ENCODE measurements at places on chromosomes 5 and 9.

GRCh38 chr9:98210435-98210834, 18.0 kb upstream of the CORO2A start:
- DNase-seq, result no peak

- DNase-seq, result no peak
Observed at GRCh38 chr5:76591366-76591765, 31.8 kb downstream of the F2RL2 start.

GRCh38 chr5:123088031-123088805, 823 bp upstream of the PRDM6 start:
- no peak for DNase-seq

DNA sequence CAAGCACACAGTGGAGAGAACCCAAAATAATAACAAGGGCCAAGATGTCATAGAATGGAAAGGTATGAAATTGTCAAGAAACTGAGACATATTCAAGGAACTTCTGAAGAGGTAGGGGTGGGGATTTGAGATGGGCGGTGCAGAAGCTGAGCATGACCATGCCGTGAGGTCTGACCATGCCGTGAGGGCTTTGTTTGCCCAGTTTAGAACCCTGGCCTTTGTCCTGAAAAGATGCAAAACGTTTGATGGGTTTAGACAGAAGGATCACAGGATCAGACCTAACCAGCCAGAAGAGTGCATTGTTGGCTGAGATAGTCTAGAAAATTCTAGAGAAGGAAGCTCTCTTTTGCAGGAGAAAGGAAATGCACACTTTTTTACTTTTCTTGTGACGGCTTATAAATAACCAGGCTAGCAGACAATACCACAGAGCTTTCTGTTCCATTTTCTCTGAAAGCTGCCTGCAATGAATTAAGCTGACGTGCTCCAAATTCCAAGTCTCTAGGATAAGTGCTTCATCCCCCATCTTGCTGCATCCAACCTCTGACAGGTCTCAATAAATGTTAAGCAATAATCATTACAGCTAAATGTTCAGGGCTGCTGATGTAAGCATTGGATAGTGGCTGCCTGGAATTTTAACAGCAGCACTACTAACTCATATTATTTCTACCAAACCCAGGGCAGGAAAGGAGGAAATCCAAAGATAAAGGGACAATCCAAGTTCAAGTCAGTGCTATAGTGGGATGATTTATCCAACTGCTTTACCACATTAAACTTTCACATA, 110.9 kb upstream of the IL6ST start:
- no peak for DNase-seq

DNA sequence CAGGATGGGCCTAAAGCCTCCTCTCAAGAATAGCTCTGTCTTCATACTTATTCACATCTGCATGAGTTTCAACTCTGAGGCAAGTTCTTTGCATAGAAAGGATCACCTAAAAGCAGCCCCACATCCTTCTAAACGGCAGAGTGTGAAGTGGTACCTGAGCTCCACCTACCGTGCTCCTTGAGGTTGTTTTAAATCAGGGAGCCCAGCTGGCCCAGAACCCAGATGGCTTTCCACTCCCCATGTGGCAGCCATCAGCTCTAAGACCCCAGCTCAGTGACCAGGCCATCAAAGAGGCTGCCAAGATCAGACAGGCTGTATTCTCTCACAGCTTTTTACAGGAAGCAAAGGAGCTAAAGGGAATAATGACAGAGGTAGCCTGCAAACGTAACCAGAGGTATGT, 299.3 kb downstream of the RASEF start:
- no peak for DNase-seq

DNA sequence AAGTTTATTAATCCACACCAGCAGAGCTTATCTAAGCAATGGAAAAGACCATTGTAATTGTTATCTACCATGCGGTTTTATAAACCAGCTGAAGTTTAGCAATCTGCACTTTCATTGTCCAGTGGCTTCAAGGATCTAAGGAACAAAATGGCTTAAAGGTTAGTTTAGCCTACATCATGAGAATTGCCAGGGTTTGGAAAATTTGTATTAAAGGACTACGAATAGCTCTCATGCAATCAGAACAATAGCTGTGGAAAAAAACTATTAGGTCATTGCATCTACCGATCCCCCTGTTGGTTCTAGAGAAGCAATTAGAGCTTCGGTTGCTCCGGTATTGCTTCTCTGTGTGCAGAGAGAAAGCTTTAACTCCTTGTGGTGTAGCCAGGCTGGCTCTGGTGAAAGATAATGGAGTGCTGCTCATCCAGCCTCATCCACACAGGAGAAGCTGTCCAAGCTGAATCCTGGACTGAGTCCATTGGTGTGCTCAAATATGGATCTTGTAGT, 86.3 kb upstream of the SLC12A2 start:
- DNase-seq, result no peak

DNA sequence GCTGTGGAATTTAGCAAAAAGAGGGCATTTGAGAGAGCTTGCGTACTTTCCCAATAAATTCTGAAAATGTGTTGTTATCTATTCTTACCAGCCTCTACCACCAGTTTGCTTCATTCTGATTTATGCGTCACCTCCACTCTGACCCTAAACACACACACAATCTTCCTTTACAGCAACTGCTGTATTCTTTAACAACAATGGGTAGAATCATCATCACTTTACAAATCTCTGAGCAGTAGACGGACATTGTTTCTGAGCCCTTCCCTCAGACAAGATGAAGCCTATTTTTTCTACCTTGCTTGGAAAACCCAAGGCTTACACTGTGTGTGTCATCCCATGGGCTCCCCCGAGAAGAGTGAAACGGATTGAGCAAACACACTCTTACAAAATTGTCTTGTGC, 83.1 kb upstream of the RASA1 start:
- no peak for DNase-seq

- DNase-seq, result peak; percentile 62
Observed at GRCh38 chr5:76180814-76181805, 97.9 kb downstream of the SV2C start.

GRCh38 chr5:133247881-133248624, 196.2 kb downstream of the HSPA4 start:
- no peak for DNase-seq

- DNase-seq, result peak; percentile 43
Observed at GRCh38 chr5:134465816-134466240, 54.1 kb upstream of the CDKN2AIPNL start.

GRCh38 chr9:93111001-93111370, 15.0 kb downstream of the CARD19 start:
- no peak for DNase-seq

DNA sequence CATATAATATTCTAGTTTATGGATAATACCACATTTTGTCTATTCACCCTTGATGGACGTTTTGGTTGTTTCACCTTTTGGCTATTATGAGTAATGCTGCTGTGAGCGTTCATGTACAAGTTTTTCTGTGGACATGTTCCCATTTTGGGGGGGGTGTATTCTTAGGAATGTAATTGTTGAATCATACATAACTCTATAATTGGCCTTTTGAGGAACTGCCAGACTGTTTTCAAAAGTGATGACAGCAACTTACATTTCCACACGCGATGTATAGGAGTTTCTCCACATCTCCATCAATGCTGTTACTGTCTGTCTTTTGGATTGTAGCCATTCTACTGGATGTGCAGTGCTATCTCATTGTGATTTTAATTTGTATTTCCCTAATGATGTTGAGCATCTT, 69.8 kb downstream of the SLC46A2 start:
- no peak for DNase-seq

DNA sequence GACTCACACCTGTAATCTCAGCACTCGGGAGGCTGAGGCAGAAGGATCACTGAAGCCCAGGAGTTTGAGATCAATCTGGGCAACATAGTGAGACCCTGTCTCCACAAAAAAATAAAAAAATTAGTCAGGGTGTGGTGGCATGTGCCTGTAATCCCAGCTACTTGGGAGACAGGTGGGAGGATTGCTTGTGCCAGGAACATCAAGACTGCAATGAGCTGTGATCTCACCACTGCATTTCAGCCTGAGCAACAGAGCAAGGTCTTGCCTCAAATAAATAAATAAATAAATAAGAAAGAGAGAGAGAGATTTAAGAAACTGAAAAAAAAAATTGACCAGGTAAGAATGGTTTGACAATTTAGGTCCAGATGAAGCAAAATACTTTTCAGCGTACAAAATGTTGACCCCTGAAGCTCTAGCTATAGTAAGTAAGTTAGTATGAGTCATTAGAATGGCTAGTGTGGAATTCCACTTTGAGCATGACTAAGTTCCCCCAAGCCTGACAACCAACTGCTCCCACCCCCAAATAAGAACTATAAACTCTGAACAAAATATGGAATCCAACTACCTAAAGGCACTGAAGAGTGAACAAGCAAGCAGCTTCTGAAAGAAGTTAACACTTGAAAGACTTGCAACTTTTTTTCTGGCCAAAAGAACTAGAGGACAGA, 217.8 kb upstream of the TLE4 start:
- DNase-seq, result no peak

- DNase-seq, result no peak
Observed at GRCh38 chr5:161305601-161306000, 240.9 kb downstream of the GABRB2 start.

- no peak for DNase-seq
Observed at GRCh38 chr5:125679522-125679921, 743.7 kb upstream of the GRAMD2B start.

GRCh38 chr9:101398930-101399642, 435 bp downstream of the ZNF189 start:
- no peak for DNase-seq

DNA sequence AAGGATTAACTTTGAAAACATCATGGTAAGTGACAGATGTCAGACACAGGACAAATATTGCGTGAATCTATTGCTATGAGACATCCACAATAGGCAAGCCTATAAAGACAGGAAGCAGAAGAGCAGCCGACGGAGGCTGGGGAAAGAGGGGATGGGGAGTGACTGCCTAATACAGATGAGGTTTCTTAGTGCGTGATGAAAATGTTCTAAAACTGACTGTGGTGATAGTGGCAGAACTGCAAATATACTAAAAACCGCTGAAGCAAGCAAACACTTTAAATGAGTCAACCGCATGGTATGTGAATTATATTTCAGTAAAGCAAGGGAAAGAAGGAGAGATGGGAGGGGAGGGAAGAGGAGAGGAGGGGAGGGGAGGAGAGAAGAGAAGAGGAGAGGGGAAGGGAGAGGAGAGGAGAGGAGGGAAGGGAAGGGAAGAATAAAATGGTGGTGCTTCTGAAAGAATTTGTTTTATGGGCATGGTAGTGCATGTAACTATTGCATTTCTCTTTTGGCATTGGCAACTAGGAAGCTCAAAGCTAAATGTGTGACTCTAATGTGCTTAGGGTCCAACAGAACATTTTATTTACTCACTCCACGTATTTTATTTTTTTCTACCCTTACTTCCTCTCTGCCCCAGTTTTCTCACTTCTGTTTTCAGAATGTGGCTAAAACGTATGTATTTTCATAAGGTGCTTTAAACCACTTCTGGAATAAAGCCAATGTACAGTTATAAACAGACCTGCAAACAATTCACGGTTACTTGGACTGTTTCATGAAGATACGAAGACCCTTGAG, 21.3 kb downstream of the AKNA start:
- no peak for DNase-seq

- DNase-seq, result no peak
Observed at GRCh38 chr5:35789732-35790456, 66.8 kb upstream of the IL7R start.

- no peak for DNase-seq
Observed at GRCh38 chr9:17846948-17847655, 268.2 kb downstream of the SH3GL2 start.

- DNase-seq, result peak; percentile 32
Observed at GRCh38 chr9:21326526-21327139, 8.6 kb downstream of the KLHL9 start.

- DNase-seq, result no peak
Observed at GRCh38 chr5:92758552-92758951, 822.5 kb downstream of the NR2F1-AS1 start.

DNA sequence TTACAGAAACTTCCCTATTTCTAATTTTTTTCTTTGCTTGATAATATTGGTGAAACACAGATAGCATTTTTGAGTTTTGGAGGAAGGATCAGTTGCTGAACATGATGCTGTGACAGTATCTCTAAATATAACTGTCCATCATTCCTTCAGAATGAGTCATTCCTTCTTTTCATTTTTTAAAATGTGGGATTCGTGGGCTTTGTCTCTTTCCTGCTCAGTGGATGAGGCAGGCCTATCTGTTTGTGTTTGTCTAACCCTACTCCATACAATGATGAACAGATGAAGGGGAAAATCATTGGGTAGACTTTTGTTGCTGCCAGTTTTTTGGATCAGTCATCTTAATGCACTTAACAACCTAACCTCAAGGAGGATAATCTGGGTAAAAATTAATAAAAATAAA, 15.7 kb upstream of the OR13C8 start:
- DNase-seq, result no peak

DNA sequence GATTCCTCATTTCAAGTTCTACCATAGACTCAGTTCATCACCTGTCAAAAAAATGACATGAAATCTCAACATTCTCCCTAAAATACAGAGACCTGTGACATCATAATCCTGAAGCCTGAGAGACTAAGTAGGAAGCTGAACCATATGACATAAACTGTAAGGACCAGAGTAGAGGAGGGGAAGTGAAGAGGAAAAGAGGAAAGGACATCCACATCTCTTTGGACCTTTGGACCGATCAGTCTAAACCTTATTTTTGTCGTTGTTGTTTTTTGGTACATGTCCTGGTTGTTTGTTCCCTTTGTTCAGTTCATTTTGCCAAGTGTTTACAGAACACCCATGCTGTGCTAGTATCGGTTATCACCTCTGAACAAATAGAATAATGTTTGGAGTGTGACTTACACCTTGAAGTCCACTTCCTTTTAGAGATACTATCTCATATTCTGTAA, 41.9 kb downstream of the LURAP1L start:
- DNase-seq, result no peak

Measured in GM12878 (cell line).